ENCODE measurements at places on chromosomes 2 and 18. TPM values are rescaled to one million over a fixed set of nuclear protein-coding genes. Genes with fewer than 3 reads are reported as not detected.

C1QL2 gene
- total RNA-seq, result not detected

GPBAR1 gene
- total RNA-seq, result not detected

UGT1A3 gene
- total RNA-seq, result not detected

DNER gene
- total RNA-seq, result under 0.01 TPM

COL5A2 gene
- total RNA-seq, result 18.8 TPM

CFAP221 gene
- total RNA-seq, result not detected

DSG4 gene
- total RNA-seq, result not detected

IL1RL1 gene
- under 0.01 TPM for total RNA-seq

RNF152 gene
- total RNA-seq, result 189 TPM

PLGLB1 gene
- 1.7 TPM for total RNA-seq

KCNE4 gene
- total RNA-seq, result under 0.01 TPM

B3GNT7 gene
- total RNA-seq, result 13.0 TPM

RESP18 gene
- not detected for total RNA-seq

SERPINB7 gene
- 0.22 TPM for total RNA-seq

SLC11A1 gene
- 0.09 TPM for total RNA-seq

RTP5 gene
- not detected for total RNA-seq

TLX2 gene
- total RNA-seq, result not detected

EN1 gene
- not detected for total RNA-seq

DPYSL5 gene
- total RNA-seq, result not detected

CXCR4 gene
- total RNA-seq, result 13.9 TPM

CNGA3 gene
- not detected for total RNA-seq

DCDC2C gene
- not detected for total RNA-seq

PLCD4 gene
- 1.3 TPM for total RNA-seq

KATNAL2 gene
- 0.86 TPM for total RNA-seq

IL1RL2 gene
- 0.22 TPM for total RNA-seq

DYNAP gene
- not detected for total RNA-seq

KLHL29 gene
- total RNA-seq, result 2.8 TPM
